Left kidney (tissue), 8 donors: ENCODE measurements at places on chromosomes 5 and 9.
A peak's percentile ranks its signal among the peaks of the same experiment; 100 is the strongest.

DNA sequence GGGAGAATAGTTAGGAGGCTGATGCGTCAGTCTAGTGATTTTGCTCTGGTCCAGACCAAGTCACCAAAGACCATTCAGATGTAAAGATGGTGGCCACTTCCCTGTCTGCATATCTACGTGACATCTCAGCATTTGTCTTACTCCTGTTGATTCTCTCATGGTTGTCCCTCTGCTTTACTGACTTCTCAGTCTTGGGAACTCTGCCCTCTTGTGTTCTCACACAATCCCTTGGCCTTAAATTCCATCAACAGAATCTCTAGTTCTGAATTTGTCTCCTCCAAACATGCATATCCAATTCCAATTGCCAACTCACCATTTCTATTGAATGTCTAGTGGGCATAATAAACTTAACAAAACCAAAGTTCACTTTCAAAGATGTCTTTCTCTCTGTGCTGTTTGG lies 147.8 kb downstream of the SLC24A2 start:
- no peak for DNase-seq

GRCh38 chr9:127955294-127956015 lies 17.8 kb upstream of the DPM2 start:
- no peak for DNase-seq

DNA sequence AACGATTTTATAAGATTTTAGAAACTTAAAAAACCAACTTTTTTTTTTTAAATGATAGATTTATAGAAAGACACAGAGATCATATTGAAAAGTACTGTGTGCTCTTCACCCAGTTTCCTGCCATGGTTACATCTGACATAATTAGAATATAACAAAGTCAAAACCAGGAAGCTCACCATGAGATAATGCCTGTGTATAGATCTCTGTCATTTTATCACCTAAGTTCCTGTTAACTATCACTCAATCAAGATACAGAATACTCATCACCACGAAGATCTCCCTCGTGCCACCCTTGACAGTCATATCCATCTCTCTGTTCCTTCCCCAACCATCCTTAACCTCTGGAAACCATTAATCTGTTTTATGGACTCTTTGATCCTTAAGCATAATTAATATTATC lies 39.1 kb downstream of the POC5 start:
- no peak for DNase-seq

GRCh38 chr5:125575891-125576505 lies 829.6 kb upstream of the ZNF608 start:
- DNase-seq = peak; percentile 32

- DNase-seq = no peak
Observed at GRCh38 chr9:71303351-71303750, 181.9 kb upstream of the TRPM3 start.

- DNase-seq = no peak
Observed at GRCh38 chr9:118313965-118314364, 609.8 kb downstream of the TLR4 start.

DNA sequence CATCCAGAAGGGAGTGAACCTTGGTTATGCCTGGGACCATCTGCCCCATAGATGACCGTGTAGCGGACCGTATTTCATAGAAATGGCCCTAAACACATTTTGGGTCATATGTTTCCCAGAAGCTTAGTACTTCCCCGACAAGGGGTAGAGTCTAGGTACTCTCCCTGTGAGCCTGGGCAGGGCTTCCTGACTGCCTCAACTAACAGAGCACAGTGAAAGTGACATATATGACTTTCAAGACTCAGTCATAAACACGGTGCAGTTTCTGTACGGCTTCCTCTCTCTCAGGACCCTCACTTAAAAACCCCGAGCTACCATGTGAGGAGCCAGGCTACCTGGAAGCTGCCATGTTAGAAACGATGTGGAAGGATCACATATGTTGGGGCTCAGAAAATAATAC lies 20.9 kb downstream of the C9orf57 start:
- no peak for DNase-seq

GRCh38 chr9:21715408-21715807 lies 87.0 kb upstream of the MTAP start:
- DNase-seq = no peak
